B cell (primary cell): ENCODE measurements at places on chromosomes 5 and 9. TPM values are rescaled to one million over a fixed set of nuclear protein-coding genes. Genes with fewer than 3 reads are reported as not detected.
A peak's percentile ranks its signal among the peaks of the same experiment; 100 is the strongest.

The MYMK gene
- not detected in 2 replicates for total RNA-seq

The TMC1 gene
- not detected in 2 replicates for total RNA-seq

The LVRN gene
- total RNA-seq, result not detected in 2 replicates

The IFNA17 gene
- total RNA-seq, result not detected in 2 replicates

The C9orf153 gene
- total RNA-seq, result 0.67 and 0.70 TPM in 2 replicates

The SAXO1 gene
- total RNA-seq, result 0.07 TPM in 1 of 2 replicates, not detected in the other

The TMEM252 gene
- not detected in 2 replicates for total RNA-seq

The UBE2QL1 gene
- 1.6 and 1.7 TPM in 2 replicates for total RNA-seq

GRCh38 chr5:94239266-94239665 is 379.1 kb downstream of the KIAA0825 start:
- no peaks in the 10 kb centered on the region for H3K27me3 ChIP-seq
- no peaks in the 10 kb centered on the region for H3K36me3 ChIP-seq
- DNase-seq, result no peak
- H3K4me1 ChIP-seq, result no peaks in the 10 kb centered on the region
- no peak overlapping the region for H3K27ac ChIP-seq

DNA sequence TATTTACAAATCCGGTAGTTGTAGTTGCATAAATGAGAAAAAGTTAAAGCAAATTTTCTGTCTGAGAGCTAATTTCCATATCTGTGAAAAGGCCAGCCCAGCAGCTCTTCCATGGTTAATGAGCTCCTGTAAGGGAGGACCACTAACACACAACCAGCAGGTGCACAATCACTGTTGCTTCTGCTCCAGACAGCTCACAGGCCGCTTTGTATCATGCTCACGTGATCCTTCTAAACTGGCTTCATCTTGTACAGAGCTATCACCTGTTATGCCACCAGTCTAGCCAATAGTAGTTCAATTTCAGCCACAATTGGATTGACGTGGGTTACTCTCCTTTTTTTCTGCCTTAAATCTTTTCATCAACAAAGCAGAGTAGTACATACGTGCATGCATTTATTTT is 38.3 kb upstream of the FBXL17 start:
- H3K36me3 ChIP-seq, result no peaks in the 10 kb centered on the region
- H3K4me3 ChIP-seq, result no peak overlapping the region
- no peaks in the 10 kb centered on the region for H3K27me3 ChIP-seq
- no peak for DNase-seq

- no peaks in the 10 kb centered on the region for H3K36me3 ChIP-seq
- H3K4me3 ChIP-seq, result no peak overlapping the region
- no peak for DNase-seq
- peaks cover 5% of the 10 kb centered on the region for H3K27me3 ChIP-seq
- H3K4me1 ChIP-seq, result no peaks in the 10 kb centered on the region
These were observed 30.6 kb upstream of the IL33 start for GRCh38 chr9:6184749-6185645.

DNA sequence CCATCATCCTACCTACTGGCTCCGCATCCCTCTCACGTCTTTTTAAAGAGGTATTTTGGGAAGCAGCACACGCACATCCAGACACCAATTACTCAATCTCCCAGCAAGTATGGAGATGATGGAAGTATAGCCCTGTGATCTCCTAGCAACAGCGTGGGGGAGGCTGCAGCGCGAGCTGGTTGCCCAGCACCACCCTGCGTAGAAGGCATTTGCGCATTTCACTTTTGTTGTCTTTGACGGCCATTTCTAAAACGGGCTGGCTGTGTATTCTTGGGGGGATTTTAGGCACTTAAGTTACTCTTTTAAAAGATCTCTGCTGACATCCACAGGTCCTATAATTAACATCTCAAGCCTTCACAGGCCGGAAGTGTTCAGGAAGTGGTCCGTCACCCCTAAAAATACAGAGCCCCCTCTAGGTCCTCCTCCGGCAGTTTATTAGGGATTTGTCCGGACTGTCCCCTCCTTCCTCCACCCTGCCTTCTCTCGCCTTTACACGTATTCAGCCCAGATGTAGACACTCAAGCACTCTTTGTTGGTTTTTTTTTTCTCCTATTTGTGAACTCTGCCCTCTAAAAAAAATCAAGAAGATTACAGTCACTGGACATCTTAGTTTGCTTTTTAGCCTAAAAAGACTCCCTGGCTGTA is 371.4 kb downstream of the NTRK2 start:
- no peaks in the 10 kb centered on the region for H3K36me3 ChIP-seq
- no peak for DNase-seq
- no peak overlapping the region for H3K27ac ChIP-seq
- H3K27me3 ChIP-seq, result no peaks in the 10 kb centered on the region

- H3K4me3 ChIP-seq, result peak within 1 kb of the TSS; percentile 40
- H3K36me3 ChIP-seq, result no peaks in the 10 kb centered on the region
- H3K27ac ChIP-seq, result no peak within 1 kb of the TSS
- peak; percentile 71 for DNase-seq
- H3K4me1 ChIP-seq, result peaks cover 9% of the 10 kb centered on the region
- peaks cover 25% of the 10 kb centered on the region for H3K27me3 ChIP-seq
These were observed at the start of gene ABLIM3 for GRCh38 chr5:149141224-149141956. Gene ABLIM3 (plus strand): TSS chr5:149141493. CDS start chr5:149142096, 603 bp downstream.

GRCh38 chr9:16307626-16308195 is 562.8 kb downstream of the BNC2 start:
- no peak overlapping the region for H3K27ac ChIP-seq
- H3K4me1 ChIP-seq, result no peaks in the 10 kb centered on the region
- no peak overlapping the region for H3K4me3 ChIP-seq
- no peaks in the 10 kb centered on the region for H3K36me3 ChIP-seq
- H3K27me3 ChIP-seq, result no peaks in the 10 kb centered on the region
- no peak for DNase-seq

GRCh38 chr9:85713897-85714296 is 27.9 kb downstream of the AGTPBP1 start:
- H3K27ac ChIP-seq, result no peak overlapping the region
- H3K36me3 ChIP-seq, result no peaks in the 10 kb centered on the region
- no peaks in the 10 kb centered on the region for H3K27me3 ChIP-seq
- no peak overlapping the region for H3K4me3 ChIP-seq
- no peak for DNase-seq

DNA sequence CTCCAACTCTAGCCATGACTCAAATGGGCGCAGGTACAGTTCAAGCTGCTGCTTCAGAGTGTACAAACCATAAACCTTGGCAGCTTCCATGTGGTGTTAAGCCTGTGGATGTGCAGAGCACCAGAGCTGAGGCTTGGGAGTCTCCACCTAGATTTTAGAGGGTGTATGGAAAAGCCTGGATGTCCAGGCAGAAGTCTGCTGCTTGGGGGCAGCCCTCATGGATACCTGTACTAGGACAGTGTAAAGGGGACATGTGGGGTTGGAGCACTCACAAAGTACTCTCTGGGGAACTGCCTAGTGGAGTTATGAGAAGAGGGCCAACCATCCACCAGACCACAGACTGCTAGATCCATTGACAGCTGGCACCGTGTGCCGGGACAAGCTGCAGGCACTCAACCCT is 273.5 kb upstream of the ST8SIA4 start:
- H3K27ac ChIP-seq, result no peak overlapping the region
- H3K27me3 ChIP-seq, result no peaks in the 10 kb centered on the region
- H3K4me3 ChIP-seq, result no peak overlapping the region
- no peaks in the 10 kb centered on the region for H3K36me3 ChIP-seq
- no peak for DNase-seq

- no peak overlapping the region for H3K4me3 ChIP-seq
- no peak overlapping the region for H3K27ac ChIP-seq
- no peaks in the 10 kb centered on the region for H3K36me3 ChIP-seq
- DNase-seq, result no peak
- no peaks in the 10 kb centered on the region for H3K4me1 ChIP-seq
- no peaks in the 10 kb centered on the region for H3K27me3 ChIP-seq
These were observed 72.1 kb upstream of the ZNF618 start for GRCh38 chr9:113803811-113804589.

- DNase-seq, result no peak
- H3K4me3 ChIP-seq, result no peak overlapping the region
- no peaks in the 10 kb centered on the region for H3K36me3 ChIP-seq
- H3K27ac ChIP-seq, result no peak overlapping the region
- no peaks in the 10 kb centered on the region for H3K27me3 ChIP-seq
These were observed 106.8 kb downstream of the PDE6A start for GRCh38 chr5:149837680-149838269.

DNA sequence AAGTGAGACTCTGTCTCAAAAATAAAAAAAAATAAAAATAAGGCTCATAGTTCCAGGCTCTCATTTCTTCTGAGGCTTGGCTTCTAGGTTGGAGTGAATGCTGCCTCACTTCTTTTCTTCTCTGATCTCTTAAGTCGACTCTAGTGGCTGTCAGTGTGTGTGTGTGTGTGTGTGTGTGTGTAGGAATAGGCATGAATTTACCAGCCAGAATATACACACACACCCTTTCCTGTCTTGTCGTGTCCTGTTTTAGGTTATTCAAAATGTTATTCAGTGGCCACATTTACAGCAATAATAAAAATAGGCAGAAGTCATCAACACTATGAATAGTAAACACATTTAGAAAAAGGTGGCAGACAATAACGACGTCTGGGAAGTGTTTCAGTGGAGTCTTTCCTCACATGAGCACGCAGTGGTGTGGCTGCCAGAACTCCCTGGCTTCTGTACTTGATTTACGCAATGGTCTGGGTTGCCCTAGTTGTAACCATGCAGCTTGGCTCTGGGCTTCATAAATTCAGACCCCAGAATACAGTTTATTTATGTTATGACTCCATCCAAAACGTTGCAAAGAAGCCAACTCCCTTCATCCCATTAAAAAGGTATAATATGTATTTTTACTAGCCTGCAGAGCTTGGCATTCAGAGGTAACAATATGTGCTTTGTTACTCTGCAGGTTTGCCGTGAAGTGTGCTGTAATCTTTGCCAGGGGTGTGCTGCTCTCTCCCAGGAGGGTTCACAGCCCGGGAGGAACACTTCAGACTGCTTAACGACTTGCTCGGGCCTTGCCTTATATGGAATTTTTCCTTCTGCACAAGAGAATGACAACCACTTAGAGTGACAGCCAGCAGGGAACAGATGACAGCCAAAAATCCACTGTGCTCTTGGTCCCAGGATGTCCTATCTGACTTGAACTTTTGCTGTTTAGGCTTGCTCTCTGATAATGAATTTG is 34.4 kb upstream of the PALM2AKAP2 start:
- H3K4me3 ChIP-seq, result no peak overlapping the region
- H3K4me1 ChIP-seq, result no peaks in the 10 kb centered on the region
- peaks cover 3% of the 10 kb centered on the region for H3K27me3 ChIP-seq

GRCh38 chr9:126705767-126706697 is 92.3 kb downstream of the LMX1B start:
- peak; percentile 83 for DNase-seq
- no peak overlapping the region for H3K27ac ChIP-seq
- H3K36me3 ChIP-seq, result no peaks in the 10 kb centered on the region
- H3K4me3 ChIP-seq, result peak overlapping the region; percentile 23
- peaks cover 16% of the 10 kb centered on the region for H3K4me1 ChIP-seq

DNA sequence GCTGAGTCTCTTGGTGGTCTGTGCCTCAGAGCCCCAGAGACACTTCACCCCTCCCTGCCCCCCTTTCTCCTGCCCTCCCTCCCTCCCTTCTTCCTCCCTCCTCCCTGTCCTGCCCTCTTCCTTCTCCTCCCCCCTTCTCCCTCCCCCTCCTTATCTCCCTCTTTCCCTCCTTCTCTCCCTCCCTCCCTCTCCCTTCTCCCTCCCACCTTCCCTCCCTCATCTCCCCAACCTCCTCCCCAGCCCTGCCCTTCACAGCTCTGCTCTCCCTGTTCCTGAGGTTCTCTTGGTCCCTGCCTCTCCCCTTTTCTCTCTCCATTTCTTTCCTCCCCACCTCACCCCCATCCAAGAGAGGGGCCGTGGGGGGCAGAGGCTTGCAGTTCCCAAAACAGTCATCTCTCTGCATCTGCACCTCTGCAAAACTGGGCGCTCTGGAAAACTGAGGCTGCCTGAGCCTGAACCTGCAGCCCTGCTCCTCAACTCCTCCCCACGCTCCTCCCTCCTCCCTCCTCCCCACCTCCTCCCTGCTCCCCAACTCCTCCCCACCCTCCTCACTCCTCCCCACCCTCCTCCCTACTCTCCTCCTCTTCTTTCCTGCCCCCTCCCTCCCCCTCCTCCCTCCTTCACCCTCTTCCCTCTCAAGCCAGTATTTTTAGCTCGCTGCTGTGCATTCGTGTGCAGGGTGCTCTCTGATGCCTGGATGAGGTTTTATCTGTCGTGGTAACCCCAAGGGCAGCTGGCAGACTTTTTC is 219.1 kb downstream of the C9orf50 start:
- H3K4me3 ChIP-seq, result no peak overlapping the region
- H3K27me3 ChIP-seq, result no peaks in the 10 kb centered on the region
- H3K4me1 ChIP-seq, result no peaks in the 10 kb centered on the region
- no peak for DNase-seq

- no peaks in the 10 kb centered on the region for H3K27me3 ChIP-seq
- peaks cover 49% of the 10 kb centered on the region for H3K4me1 ChIP-seq
- H3K27ac ChIP-seq, result peak overlapping the region; percentile 79
- no peaks in the 10 kb centered on the region for H3K36me3 ChIP-seq
- no peak for DNase-seq
These were observed 110.9 kb upstream of the ANKRD55 start for GRCh38 chr5:56343988-56344387.

DNA sequence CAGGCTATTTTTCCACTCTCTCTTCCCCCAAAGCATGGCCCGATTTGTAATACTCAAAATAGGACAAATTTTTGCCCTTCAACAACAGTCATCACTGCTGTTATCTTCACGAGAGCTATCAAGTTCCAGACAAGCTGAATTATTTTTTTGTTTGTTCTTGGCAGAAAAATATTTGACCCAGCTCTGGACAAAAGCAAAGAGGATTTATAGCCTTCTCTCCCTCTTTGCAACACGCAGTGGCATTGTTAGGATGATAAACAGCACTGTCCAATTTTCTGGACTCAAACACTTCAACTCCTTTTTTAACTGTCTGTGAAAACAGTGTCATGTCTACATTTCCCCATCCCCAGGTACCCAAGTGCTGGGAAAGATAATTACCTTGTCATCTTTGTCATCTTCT is 160.3 kb downstream of the SLF1 start:
- no peak for DNase-seq
- H3K27me3 ChIP-seq, result no peaks in the 10 kb centered on the region
- no peaks in the 10 kb centered on the region for H3K36me3 ChIP-seq
- no peak overlapping the region for H3K4me3 ChIP-seq

DNA sequence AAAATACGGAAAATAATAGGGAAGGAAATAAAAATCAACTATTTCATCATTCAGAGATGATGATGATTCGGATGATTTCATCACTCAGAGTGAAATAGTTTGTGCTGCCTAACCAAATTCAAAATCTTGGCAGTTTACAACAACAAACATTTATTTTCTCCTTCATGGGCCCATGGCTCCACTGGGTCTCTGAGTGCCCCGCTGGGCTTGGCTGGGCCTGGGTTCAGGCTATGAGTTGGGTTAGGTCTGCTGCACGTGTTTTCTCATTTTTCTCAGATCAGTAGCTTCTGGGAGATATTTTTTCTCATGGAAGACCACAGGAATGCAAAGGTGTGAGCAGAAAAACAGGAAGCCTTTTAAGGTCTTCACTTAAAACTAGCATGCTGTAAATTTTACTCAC is 24.0 kb upstream of the F2RL1 start:
- H3K27ac ChIP-seq, result no peak overlapping the region
- no peaks in the 10 kb centered on the region for H3K4me1 ChIP-seq
- no peaks in the 10 kb centered on the region for H3K27me3 ChIP-seq
- H3K4me3 ChIP-seq, result no peak overlapping the region

- DNase-seq, result no peak
- H3K27me3 ChIP-seq, result no peaks in the 10 kb centered on the region
- no peak overlapping the region for H3K4me3 ChIP-seq
These were observed 134.8 kb upstream of the PCA3 start for GRCh38 chr9:76629205-76629990.
